GM10248 (cell line): ENCODE measurements at places on chromosomes 1 and 21.
A peak's percentile ranks its signal among the peaks of the same experiment; 100 is the strongest.

- DNase-seq: no peak
These were observed 98.8 kb downstream of the RASAL2 start for GRCh38 chr1:178192686-178193085.

DNA sequence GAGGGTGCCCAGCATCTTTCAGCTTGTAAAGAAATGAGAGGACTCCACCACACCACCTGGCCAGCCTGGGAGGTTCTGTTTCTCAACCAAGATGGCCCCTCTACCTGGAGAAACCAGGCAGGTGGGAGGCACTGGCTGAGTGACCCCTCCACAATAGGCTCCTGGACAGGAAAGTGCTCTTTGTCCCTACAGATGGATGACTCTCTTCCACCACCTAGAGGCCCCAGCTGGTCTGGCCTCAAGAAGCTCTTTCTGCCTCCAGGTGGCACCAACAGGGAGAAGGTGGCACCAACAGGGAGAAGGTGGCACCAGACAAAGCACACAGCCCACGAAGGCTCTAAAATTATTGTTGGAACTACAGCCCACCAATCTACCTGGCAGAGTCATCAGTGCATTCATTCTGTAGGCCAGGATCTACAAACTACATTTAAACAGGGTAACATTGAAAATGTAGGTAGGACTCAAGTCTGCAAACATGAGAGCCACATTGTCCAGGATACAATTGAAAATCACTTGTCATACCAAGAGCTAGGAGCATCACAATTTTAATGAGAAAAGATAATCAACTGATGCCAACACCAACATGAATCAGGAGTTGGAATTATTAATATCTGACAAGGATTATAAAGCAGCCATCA lies 14.4 kb downstream of the TMPRSS3 start:
- no peak for DNase-seq

- DNase-seq: no peak
These were observed 270.3 kb downstream of the RGS7 start for GRCh38 chr1:241086686-241087085.

GRCh38 chr1:192929597-192929996 lies 120.8 kb downstream of the RGS2 start:
- no peak for DNase-seq

- no peak for DNase-seq
These were observed 989.8 kb upstream of the B3GALT2 start for GRCh38 chr1:194176212-194176611.

- DNase-seq: no peak
These were observed 125.2 kb downstream of the MAST2 start for GRCh38 chr1:45928486-45929205.

GRCh38 chr1:32988665-32989064 lies 24.1 kb upstream of the RNF19B start:
- no peak for DNase-seq

- no peak for DNase-seq
These were observed 992 bp downstream of the TENT5C start for GRCh38 chr1:117606649-117607430.

- DNase-seq: peak; percentile 16
These were observed 10.0 kb downstream of the LRRC53 start for GRCh38 chr1:74502432-74502831.

- no peak for DNase-seq
These were observed 42.3 kb upstream of the NFASC start for GRCh38 chr1:204828352-204828850.

DNA sequence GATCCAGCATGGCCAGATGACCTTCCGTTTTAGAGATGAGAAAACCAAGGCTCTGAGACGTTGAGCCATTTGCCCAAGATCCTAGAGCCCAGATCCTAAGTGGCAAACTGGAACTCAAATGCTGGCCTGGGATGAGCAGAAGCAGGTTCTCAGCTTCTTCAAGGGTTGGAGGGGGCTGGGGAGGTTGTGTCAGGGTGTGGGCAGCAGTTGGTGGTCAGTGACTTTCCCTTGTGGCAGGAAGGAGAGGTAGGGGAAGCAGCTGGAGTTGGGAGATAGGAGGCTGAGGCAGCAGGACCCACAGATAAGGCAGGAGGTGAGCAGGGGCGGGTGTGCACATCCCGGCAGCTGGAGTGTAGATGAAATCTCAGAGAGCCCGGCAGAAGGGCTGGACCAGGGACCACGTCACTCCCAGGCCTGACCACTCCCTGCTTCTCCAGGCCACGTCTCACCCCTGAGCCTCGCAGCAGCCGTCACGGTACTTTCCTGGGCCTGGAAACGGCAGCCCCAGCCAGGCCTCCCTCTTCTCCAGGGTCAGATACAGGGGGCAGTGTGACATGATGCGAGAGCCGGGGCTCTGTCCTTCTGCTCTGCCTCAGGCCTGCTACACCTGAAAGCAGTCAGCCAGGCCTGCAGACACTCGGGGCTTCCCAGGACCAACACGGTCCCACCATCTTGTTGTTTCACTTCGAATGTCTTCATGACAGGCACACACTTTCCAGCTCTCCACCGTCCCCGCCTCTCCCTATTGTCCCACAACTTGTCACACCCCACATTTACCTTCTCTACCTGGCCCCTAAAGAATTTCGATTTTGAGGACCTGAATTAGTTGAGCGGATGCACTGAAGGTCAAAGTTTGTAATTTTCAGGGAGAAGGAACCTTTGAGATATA lies 11.5 kb upstream of the LAPTM5 start:
- no peak for DNase-seq

DNA sequence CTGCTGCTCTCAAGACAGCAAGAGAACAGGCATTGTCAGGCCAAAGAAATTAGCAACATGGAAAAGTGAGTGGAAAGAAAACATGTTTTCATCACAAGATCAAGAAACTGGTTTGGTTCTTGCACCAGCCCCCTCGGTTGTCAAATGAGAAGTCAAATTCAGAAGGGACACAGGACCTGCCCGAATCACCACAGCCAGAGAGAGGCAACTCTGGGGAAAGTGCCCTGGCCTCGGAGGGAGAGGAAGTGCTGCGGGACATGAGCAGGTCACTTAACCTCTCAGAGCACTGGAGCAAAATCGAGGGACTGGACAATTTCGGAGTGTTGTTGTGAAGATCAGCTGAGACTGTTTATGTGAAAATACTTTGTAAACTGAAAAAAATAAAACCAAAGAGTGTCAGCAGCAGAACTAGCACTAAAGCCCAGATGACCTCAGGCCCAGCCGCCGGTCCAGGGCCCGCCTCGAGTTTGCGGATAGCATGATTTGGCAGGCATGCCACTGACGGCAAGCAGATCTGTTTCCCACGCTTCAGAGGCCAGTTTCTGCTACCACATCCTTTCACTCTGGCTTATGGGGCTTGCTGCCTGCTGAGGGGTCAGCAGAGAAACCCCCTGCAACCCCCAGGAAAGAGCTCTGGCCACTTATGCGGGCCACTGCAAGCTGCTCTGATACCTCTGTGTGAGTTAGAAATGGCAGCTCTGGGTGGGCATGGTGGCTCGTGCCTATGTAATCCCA lies 32.1 kb downstream of the CD247 start:
- DNase-seq: no peak

- DNase-seq: no peak
These were observed 2.1 kb downstream of the MOV10 start for GRCh38 chr1:112676543-112676942.

- DNase-seq: no peak
These were observed 22.1 kb downstream of the PAPPA2 start for GRCh38 chr1:176485083-176485482.

- no peak for DNase-seq
These were observed 293.5 kb downstream of the NTNG1 start for GRCh38 chr1:107434361-107434693.

DNA sequence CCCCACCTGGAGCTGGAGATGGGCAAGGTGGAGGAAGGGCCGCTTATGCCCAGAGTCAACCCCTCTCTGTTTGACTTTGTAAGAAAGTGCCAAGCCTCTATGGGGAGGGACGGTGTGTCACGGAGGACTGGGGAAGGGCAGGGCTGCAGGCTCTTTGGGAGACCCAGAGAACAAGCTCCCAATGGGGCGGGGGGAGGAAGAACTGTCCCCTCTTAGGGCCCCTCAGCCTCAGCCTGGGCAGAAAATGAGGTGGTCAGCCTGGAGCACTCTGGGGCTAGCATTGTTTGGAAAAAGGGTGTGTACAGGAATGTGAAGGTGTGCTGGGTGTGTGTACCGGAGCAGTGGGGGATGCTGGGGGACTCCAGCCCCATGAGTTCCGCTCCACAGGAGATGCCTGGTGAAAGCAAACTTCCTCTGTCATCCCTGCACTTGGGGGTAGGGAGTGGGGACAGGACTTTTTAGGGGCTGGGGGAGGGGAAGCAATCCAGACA lies 1.2 kb upstream of the INAVA start:
- no peak for DNase-seq
